Frontal cortex (tissue), 4 donors: ENCODE measurements at places on chromosomes 7 and 10.
A peak's percentile ranks its signal among the peaks of the same experiment; 100 is the strongest.

GRCh38 chr10:36181426-36182178 lies 539.5 kb upstream of the FZD8 start:
- no peak for DNase-seq

DNA sequence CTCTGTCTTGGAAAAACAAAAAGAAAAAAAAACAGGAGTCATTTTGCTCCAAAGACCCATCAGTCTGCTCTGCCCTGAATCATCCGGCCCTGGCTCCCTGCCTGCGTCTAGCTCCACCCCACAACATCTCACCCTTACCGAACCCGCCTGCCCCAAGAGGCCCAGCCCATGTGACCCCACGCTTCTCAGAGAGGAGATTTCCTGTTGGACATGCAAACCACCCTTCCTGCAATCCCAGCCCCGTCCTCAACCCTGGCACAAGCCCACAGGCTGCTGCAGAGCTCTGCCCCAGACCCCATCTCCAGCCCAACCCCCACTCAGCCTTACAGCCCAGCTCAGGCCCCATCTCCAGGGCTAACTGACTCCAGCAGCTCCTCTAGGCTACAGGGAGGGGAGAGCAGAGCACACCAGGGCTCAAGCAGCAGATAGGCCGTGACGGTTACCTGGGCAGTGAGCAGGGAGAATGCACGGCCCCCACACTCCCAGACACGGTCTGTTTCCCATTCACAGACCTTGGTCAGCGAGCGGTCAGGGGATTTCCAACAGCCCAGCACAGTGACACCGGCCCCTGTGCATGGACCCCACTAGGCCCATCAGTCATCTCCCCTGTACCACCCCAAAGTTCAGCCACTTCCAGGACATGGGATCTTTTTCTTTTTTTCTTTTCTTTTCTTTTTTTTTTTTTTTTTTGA lies 69.9 kb upstream of the GTF2I start:
- DNase-seq = no peak

GRCh38 chr10:36759141-36759805 lies 366.1 kb upstream of the ANKRD30A start:
- DNase-seq = no peak

GRCh38 chr7:137927386-137927785 lies 74.5 kb downstream of the CREB3L2 start:
- no peak for DNase-seq

DNA sequence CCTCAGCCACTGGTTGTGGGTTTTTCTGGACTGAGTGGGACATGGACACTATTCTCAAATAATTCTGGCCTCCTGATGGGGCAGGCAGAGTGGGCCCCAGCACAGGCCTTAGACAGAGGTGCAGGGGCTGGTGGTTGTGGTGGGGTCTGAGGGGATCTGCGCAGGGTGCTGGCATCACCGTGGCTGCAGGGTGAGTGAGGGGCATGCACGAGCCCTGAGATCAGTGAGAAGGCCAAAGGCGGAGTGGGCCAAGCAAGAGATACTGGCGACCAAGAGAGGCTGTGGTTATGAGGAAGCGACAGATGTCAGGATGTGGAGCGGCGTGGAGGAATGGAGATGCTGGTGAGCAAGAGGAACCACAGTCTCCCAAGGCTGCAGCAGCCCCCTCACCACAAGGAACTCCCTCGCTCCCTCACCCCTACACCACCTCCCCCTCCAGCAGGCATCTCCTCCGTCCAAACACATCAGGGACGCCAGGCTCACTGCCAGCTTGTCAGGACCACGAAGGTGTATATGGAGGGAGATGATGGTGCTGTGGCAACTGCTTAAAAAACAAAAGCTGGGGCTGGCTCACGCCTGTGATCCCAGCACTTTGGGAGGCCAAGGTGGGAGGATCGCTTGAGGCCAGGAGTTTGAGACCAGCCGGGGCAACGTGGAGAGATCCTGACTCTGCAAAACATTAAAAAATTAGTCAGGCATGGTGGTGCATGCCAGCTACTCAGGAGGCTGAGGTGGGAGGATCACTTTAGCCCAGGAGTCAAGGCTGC lies 9.6 kb downstream of the PRF1 start:
- DNase-seq = no peak

DNA sequence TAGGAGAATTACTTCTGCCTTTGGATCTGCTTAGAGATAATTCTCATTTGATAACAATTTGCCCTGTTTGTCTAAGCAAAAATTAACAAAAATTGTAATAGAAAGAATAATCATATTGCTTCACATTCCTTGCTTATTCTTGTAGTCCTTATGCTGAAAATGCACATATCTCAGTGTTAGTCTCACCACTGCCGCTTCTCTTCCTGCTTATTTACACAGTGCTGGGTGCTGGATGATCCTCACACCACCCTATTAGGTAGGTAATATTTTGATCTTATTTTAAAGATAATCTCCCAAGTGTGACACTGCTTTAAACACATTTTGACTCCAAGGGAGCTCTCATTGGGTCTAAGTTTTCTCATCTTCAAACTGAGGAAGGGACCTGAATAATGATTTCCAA lies 46.0 kb downstream of the ABCA13 start:
- DNase-seq = no peak

DNA sequence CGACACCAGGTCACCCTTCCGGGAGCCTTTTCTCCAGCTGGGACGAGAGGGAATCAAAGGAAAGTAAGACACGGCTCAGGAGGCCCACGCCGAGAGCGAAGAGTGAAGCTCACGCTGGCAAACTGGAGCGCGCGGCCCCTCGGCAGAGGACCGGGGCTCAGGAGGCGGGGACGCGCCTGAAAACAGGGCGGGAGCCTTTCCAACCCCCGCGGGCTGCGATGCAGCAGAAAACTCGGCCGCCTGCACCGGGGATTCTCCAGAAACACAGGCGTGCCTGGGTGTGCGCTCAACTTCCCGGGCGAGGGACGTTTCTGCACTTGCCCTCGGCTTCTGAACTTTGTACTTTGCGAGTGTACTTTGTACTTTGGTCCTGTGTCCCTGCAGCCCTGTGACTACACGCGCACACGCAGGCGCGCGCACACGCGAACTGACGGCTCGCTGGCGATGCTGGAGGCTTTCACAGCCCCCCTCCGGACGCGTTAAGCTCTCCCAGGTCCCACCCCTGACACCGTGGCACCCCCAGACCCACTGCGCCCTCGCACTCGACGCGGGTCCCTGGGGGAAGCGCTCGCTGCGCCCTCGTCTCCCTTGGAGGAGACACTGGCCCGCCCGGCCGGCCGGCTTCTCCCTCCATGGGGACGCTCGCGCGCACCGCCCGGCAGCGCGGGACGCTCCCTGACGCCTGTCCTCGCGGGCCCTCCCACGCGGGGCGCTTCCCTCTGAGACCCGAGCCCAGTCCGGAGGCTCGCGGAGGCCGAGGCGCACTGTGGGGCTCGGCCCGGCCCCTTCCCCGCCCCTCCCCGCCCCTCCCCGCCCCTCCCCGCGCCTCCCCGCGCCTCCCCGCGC lies 588 bp upstream of the PAOX start:
- DNase-seq = peak; percentile 81

GRCh38 chr10:132394201-132394811 lies 2.7 kb upstream of the PWWP2B start:
- no peak for DNase-seq

GRCh38 chr10:72316748-72317435 lies 37.8 kb downstream of the DNAJB12 start:
- DNase-seq = no peak

DNA sequence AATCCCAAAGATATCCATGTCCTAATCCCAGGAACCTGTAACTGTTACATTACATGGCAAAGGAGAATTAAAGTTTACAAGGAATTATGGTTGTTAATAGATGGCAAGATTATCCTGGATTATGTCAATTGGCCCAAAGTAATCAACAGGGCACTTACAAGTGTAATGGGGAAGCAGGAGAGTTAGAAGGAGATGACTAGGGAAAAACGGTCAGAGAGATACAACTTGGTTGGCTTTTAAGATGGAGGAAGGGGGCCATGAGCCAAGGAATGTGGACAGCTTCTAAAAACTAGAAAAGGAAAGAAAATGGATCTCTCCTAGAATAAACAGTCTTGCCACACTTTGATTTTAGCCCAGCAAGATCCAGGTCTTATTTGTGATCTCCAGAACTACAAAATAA lies 3.3 kb downstream of the JMJD1C start:
- no peak for DNase-seq

DNA sequence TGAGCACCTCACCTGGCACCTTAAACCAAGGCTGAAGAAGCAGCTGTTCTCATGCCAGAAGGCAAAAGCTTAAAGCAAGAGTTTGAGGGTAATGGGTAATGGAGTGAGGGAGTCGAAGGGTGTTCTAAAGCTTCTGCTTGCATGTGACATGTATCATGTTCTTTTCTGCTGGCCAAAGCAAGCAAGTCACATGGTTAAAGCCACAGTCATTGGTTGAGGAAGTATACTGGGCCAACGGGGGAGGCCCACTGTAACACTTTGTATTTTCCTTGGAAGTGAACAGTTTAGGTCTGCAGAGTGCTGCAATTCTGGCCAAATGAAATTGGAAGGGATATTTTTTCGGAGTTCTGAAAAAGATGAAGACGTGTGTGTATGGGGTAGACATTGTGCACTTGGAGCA lies 75.7 kb downstream of the REEP3 start:
- no peak for DNase-seq

DNA sequence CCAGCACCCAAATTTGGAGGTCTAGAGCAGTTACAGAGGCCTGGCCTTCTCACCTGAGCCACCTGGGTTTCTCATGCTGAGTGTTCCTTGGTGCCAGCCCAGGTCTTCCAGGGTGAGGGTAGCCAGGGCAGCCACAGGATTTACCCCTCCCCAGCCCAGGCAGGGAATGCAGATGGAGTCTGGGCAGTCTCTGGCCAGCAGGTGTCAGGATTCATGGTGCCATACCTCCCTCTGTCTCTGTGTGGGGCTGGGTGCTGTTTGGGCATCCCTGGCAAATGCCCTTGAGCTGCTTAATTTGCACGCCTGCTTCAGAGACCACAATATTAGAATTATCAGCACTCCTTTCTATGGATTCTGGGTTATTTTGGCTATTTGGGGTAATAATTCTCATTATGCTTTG lies 246.7 kb downstream of the GFRA1 start:
- DNase-seq = no peak

GRCh38 chr7:2863461-2864066 lies 19.5 kb upstream of the GNA12 start:
- no peak for DNase-seq

DNA sequence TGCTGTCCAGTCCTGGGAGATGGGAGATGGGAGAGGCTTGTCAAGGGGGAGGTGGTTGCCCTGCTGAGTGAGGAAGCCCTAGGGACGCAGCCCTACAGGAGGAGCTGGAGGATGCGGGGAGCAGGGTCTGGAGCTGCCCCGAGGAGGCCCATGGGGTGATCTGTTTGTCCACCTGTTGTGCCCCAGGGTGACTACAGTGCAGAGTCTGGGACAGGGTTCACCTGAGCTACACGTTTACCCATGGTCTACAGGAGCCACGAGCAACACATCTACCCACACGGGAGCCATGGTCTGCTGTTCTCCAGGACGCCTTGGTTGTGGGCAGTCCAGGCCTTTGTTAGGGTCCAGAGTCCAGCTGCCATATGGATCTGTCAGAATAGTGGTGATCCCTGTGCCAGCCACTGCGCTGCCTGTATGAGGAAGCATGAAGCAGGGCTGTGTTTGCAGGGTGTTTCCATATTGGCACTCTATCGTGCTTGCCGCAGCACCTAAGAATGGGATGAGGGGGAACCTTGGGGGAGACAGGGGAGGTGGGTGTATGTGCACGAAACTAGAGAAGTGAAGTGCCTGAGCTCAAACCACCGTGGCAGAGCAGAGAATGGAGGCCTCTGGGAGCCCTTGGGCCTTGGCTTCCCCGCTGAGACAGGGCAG lies 23.7 kb downstream of the ZNF775 start:
- DNase-seq = no peak

DNA sequence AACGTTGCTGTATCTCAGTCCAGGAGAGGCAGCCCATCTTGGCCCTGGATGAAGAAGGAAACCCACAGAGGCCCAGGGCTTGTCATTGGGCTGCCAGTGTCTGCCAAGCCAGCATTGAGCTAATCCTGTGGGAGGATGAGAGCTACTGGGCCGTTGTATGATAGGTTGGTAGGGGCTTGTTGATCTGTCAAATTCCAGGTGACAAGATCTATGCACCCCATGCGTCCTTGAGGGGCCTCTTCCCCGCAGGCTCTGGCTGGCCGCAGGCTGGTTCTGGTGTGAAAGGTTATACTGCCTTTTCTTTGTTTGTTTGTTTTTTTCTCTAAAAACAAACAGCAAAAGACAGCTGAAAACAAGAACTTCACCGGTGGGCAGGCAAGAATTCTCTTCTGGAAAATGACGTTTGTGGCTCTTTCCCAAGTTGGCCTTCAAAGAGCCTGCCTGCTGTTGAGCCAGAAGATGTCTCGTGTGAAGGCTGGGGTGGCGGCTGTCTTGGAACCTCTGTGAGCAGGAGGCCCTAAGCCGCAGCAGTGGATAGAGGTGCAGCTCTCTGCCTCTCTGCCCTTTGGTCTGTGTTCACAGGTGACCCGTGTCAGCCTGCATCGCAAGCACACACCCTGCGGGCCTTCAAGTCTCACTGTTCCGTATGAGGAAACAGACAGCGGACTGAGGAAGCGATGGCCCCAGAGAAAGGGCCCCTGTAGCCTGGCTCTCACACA lies 23.3 kb downstream of the CYP17A1 start:
- no peak for DNase-seq

DNA sequence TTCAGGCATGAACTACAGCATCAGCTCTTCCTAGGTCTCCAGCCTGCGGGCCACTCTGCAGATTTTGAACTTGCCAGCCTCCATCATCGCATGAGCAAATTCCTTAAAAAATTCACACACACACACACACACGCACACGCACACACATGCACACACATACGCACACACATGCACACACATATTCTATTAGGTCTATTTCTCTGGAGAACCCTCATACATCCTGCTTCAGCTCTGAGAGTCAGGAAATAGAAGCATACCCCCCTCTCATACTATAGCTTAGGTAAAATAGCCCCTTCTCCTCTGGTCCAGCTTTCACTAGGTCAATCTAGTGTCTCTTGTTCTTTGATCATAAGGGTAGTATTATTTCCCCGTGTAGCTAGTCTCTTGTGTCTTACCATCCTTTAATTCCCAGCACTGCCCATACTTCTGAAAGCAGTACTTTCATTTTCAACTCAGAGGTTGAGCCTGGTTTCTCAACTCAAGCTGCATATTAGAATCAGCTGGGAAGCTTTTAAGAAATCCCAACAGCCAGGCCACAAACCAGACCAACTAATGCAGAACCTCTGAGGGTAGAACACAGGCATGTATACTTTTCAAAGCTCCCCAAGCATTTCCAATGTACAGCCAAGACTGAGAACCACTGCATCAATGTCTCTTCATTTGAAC lies 30.9 kb upstream of the ITGB8 start:
- DNase-seq = no peak

- DNase-seq = no peak
Observed at GRCh38 chr7:56107954-56108258, 1.6 kb upstream of the CHCHD2 start.
